ENCODE measurements at places on chromosomes 5 and 9.

GRCh38 chr5:122252319-122252718, 59.7 kb upstream of the SNCAIP start:
- no peak for DNase-seq

GRCh38 chr5:160230686-160231527, 1.6 kb downstream of the FABP6 start:
- peak; percentile 74 for DNase-seq

DNA sequence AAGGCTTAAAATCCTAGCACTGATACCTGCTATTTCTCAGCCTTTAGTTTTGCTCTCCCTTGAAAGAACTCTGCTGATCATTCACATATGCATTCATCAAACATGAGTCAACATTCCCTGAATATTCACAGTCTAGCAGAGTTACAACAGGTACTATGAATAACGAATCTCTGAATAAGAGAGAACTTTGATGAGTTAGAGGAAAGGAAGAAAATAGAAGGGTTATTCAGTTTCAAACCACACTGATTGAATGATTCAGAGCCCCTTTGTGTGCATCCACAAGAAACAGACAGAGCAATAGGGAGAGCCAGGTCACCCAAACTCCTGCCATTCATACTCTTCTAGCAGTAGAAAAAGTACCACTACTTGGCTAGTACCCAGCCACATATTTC, 36.0 kb downstream of the FOXD1 start:
- DNase-seq = no peak

GRCh38 chr9:122190597-122191381, 31.1 kb downstream of the MORN5 start:
- DNase-seq = no peak

GRCh38 chr5:76816110-76816831, 2.6 kb upstream of the F2RL1 start:
- DNase-seq = no peak

DNA sequence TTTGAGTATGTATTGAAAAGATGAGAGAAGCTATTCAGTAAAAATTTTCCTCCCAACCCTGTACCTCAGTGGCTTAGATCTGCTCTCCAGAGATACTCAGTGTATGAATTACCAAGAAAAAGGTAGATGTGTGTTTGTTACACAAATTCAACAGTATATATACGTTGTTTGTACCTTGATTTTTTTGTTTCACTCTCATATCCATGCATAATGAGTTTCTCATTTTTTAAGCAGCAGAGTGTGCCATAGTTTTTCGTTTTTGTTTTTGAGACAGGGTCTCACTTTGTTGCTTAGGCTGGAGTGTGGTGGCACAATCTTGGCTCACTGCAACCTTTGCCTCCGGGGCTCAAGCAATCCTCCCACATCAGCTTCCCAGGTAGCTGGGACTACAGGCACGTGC, 77.7 kb downstream of the RAB24 start:
- DNase-seq = no peak

- DNase-seq = no peak
Observed at GRCh38 chr9:37987467-37987981, 81.5 kb downstream of the SHB start.

- peak; percentile 33 for DNase-seq
Observed at GRCh38 chr5:152397581-152397980, 7.5 kb downstream of the NMUR2 start.

DNA sequence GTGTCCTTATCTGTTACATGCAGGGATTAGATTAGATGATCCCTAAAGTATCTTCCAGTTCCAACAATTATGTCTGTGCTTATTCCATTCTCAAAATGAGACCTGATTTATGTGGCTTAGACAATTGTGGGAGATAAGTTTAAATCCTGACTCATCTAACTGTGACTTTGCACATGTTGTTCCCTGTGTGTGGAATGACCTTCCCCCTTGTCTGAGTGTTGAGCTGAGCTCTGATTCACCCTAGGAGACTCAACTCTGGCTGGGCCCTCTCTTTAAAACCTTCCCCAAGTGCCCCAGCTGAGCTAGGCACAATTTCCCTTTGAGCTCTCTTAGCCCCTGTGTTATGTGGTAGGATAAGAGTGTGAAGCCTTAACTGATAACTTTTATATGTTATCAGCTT, 118.9 kb upstream of the ELL2 start:
- no peak for DNase-seq

GRCh38 chr5:143148771-143149170, 254.7 kb downstream of the NR3C1 start:
- DNase-seq = no peak

- no peak for DNase-seq
Observed at GRCh38 chr5:17666726-17667235, 32.5 kb downstream of the TAF11L14 start.

- no peak for DNase-seq
Observed at GRCh38 chr5:53557386-53557785, 3.1 kb upstream of the NDUFS4 start.

- DNase-seq = no peak
Observed at GRCh38 chr5:117679046-117679445, 1104.4 kb upstream of the SEMA6A start.

DNA sequence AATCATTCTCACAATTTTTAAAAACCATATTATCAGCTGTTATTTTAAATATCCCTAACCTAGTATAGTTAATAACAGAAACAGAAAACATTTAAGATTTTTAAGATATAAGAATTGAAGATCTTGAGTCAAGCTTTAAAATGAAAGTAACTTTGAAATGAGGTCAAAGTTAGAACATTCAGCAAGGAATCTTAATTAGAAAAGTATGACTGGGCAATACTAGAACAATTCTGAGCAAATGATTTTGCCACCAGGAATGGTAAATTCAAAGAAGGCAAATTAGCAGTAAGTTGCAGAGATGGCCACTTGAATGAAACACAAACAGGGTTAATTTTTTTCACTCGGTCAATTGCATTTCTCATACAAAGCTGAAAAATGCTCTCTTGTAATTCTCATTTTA, 117.9 kb downstream of the NXNL2 start:
- no peak for DNase-seq

GRCh38 chr9:16637218-16637617, 233.3 kb downstream of the BNC2 start:
- DNase-seq = no peak

- no peak for DNase-seq
Observed at GRCh38 chr9:127938298-127938690, 640 bp upstream of the DPM2 start.

GRCh38 chr5:171390883-171391677, 3.4 kb downstream of the NPM1 start:
- no peak for DNase-seq

- no peak for DNase-seq
Observed at GRCh38 chr5:58925627-58926540, 343.0 kb downstream of the RAB3C start.

GRCh38 chr9:95641586-95641985, 124.8 kb upstream of the PTCH1 start:
- no peak for DNase-seq

- no peak for DNase-seq
Observed at GRCh38 chr5:76607353-76607871, 15.8 kb downstream of the F2RL2 start.
